D721Med (cell line): ENCODE measurements at places on chromosomes 12 and 14.

GRCh38 chr14:38202444-38203191 lies 5.1 kb upstream of the SSTR1 start:
- no peak for DNase-seq

DNA sequence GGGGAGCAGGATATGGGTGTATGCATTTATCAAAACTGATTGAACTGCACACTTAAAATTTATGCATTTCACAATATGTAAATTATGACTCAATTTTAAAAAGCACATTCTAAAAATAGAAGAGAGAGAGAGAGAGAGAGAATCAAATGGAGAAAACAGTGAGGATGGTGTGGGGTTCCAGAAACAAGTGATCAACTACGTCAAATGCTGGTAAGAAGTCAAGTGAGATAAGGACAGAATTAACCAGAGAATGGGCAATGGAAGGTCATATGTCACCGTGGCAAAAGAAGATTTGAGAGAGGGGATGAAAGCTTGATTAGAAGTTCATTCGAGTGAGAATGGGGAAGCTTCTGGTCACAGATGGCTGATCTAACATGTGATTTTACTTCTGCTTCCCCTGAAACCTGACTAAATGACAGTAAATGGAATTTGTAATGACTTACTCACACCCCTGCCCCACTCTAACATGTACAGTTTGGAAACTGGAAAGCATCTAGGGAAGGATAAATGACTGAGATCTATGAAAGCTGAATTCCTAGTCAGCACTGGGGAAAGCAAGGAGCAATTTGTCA lies 276.5 kb upstream of the AMIGO2 start:
- no peak for DNase-seq

DNA sequence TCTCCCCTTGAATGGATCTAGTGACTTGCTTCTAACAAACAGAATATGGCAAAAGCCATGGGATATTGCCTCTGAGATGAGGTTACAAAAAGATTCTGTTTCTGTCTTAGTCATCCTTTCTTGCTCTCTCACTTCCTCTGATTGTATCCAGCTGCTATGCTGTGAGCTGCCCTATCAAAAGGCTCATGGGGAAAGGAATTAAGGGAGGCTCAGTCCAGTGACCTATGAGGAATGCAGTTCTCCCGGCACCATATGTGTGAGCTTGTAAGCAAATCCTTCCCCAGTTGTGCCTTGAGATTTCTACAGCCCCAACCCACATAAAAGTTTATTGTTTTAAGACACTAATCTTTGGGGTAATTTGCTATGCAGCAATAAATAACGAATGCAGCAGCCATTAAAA lies 183.1 kb downstream of the KLHL28 start:
- DNase-seq = no peak

DNA sequence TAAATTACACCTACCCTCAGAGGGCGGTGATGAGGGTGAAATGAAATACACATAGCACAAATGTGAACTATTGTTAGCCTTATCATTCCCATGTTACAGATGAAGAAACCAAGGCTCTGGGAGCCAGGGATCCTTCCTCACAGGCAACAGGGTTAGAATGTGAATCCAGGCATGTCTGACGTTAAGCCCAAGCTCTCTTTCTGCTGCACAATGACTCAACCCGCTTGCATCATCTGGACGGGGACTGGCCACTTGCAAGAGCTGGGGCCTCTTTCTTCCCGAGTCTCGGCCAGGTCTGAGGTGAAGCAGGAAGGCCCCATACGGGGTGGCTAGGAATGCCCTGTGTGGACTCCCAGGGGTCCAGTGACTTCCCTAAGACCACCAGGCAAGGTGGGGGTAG lies 105.2 kb downstream of the RBM19 start:
- DNase-seq = no peak

DNA sequence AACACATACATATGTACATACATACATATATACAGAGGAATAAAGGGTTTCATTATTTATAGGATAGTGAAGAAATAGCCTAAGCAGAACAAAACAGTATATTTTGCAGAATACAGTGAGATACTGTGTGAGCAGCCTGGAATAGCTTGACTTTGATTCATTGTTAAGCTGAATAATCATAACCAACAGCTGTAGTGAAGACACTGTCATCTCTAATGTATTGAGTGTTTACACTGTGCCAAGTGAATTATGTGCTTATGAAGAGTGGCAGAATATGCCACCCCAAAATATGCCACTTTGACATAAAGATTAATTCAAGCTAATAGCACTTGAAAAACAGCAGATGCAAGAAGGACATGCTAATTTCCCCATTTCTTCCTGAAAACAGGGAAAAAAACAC lies 48.2 kb upstream of the LRFN5 start:
- no peak for DNase-seq

GRCh38 chr14:84195514-84195913 lies 1334.4 kb upstream of the FLRT2 start:
- DNase-seq = no peak

GRCh38 chr12:12533238-12533829 lies 29.3 kb downstream of the DUSP16 start:
- no peak for DNase-seq

DNA sequence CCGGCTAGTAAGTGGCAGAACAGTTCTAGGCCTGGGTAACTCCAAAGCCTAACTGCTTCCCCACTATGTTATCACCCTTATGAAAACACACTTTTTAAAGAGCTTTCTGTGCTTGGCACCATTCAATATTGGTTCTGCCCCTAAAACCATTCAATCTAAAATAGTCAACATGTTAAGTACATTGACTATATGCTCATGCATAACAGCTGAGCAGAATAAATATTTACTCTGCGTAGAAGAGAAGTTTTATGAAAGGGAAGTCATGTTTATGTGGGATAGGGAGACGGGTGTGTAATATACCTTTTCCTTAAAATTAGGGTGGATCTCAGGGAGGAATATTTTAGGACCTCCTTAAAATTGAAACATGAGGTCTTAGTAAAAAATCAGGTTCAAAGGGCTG lies 80.5 kb downstream of the SAMD4A start:
- DNase-seq = no peak

DNA sequence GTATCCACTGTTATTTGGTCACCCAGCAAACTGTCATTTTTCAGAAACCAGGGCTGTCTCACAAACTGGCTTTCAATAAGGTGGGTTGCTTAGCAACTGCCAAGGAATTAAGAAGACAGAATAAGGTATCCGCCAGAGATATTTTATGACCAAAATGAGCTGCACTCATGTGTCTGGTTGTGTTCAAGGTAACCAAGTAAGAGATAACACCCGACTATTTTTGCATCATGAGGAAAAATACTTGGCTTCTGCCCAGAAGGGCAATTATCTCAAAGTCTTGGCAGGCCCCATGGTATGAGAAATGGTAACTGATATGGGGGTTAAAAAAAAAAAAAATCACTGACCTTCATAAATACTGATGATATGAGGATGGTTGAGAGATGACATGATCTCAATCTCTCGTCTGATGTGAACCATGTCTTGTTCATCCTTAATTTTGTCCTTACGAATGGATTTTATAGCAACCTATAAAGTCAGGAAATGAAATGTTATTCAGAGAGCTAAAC lies 32.6 kb downstream of the NUAK1 start:
- DNase-seq = no peak

GRCh38 chr12:103308396-103308795 lies 187.4 kb downstream of the C12orf42 start:
- no peak for DNase-seq

- DNase-seq = no peak
Measured at GRCh38 chr14:74863274-74863673, 12.7 kb downstream of the PROX2 start.

- DNase-seq = no peak
Measured at GRCh38 chr12:103530307-103531066, 34.7 kb upstream of the C12orf42 start.

DNA sequence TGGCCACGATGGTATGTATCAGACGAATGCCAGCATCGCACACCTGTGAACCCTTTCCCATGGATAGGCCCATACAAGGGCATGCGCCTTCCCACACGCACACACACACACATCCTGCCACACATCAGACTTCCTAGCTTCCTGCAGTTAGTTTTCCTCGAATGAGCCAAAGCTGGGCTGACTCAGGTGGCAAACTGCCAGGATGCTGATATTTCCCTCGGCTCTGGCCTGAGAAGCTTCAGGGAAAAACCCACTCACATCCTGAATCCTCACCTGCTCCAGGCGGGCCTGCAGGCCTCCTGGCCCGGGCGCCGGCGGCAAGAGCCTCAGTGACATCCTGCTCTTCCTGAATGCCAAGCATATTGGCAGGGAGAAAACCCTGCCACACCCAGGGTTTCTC lies 22.4 kb downstream of the CALM1 start:
- DNase-seq = no peak

DNA sequence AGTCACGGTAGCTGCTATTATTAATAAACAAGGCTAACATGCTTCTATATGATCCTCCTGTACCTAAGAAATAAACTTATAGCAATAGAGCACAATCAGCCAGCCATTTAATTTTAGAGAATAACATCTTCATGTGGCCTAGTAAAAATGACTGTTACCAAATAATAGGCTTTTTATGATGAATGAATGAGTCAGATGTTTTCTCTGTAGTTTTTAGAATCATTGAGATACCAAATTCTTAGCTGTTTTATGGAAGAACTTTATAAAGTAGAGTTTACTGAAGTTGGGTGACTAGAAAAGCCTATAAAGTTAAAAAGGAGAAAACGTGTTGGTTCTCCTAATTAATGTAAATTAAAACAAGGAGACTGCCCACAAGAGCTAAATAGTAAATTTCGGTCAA lies 40.7 kb downstream of the WNK1 start:
- DNase-seq = no peak

DNA sequence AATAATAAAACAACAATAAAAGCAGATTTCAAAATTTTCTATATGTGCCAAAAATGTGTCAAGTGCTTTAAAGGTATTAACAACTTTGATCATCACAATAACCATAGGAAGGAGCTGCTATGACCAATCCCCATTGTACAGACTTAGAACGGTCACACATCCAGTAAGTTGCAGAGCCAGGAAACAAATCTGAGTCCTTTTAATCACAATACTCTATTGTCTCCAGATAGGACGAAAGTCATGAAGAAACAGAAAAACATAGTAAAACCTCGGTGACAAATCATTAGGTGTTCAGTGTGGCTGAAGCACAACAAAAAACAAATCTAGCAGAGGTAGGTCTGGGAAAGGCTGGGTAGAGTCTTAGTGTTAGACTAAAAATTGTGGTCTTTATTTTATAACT lies 178.8 kb downstream of the GRIP1 start:
- DNase-seq = no peak

DNA sequence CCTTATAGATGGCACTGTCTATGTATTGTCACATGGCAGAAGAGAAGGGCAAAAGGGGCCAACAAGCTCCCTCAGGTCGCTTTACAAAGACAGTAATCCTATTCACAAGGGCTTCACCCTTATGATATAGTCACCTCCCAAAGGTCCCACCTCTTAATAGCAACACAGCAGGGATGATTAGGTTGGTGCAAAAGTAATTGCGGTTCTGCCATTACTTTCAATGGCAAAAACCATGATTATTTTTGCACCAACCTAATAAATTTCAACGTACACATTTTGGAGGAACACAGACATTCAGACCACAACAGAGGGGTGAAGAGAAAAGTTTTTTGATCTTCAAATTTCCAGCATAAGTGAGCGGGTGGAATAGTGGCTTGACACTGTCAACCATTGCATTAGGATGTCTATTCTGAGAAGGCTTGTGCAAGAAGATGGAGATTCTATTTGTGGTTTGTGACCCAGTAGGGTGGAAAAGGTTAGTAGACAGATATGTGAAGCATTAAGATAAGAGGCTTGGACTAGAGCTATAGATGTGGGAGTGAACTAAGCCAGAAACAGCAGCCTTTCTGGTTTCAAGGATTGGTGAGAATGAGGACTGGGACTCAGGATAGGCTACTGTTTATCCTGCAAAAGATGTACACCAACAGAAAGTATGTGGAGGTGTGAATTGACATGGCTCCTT lies 75.5 kb upstream of the CPSF6 start:
- no peak for DNase-seq

DNA sequence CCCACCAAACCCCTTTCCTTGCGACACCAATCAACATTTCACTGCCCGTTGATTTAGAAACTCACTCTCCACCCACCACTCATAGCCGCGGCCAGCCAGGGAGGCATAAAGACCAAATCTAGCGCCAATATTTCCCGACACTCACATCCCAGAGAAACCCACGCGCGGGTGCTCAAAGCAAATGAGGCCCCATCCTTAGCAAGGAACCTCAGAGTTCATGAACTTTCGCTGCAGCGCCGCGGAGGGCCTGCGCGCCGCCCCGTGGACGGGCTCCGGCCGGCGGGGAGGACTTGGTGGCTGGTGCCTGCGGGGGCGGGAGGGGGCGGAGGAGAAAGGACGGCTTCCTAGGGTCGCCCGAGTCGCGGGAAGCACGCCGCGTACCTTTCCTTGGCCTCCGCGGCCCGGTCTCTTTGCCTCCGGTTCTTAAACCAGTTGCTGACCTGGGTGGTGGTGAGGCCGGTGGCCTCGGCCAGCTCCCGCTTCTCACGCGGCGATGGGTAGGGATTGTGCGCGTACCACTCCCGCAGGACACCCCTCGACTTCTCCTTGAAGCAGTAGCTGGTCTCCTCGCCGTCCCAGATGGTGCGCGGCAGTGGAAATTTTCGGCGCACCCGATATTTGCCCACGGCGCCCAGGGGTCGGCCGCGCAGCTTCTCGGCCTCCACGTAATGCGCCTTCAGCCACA lies 886 bp downstream of the SIX1 start:
- no peak for DNase-seq

DNA sequence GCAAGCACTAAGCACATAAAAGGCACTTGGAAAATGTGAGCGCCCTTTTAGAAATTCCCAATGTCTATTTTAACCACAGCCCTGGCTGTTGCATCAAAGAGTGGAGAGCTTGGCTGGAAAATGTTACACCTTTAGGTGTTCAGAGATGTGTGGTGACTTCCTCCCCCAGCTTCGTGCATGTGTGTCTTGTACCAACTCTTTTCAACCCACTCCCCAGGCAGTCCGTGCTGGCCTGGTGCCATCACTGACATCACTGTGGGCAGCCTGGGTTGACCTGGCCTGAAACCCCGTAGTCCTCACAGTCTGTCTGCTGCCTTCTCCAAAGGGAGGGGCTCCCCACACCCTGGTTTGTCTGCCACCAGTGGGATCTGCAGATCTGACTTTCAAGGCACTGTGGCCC lies 101.8 kb downstream of the SCARB1 start:
- DNase-seq = no peak

- DNase-seq = no peak
Measured at GRCh38 chr14:57266065-57266464, 2.6 kb downstream of the EXOC5 start.
